Endodermal cell (in vitro differentiated cells): ENCODE measurements at places on chromosomes 16 and 17.
A peak's percentile ranks its signal among the peaks of the same experiment; 100 is the strongest.

DNA sequence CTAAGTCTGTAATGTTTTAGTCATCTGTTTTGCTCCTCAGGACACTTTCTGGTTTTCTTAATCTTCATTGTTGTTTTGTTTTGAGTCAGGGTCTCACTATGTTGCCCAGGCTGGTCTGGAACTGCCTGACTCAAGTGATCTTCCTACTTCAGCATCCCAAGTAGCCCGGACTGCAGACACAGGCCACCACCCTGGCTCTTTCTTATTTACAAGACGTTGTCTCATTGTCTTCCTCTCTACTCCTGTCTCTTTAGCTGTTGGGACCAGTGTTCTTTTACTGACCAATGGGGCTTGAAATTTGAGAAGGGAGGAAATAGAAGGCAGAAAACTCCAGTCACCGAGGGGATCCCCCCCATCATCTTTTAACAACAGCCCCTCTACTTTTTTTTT is 1.2 kb downstream of the SCPEP1 start:
- H3K36me3 ChIP-seq, result no peaks in the 10 kb centered on the region
- H3K27ac ChIP-seq, result no peak overlapping the region
- peak; percentile 55 for DNase-seq
- peak overlapping the region; percentile 85 for H3K4me3 ChIP-seq

GRCh38 chr16:27154705-27155521 is 48.4 kb upstream of the KDM8 start:
- DNase-seq, result peak; percentile 91
- no peak overlapping the region for H3K4me3 ChIP-seq

DNA sequence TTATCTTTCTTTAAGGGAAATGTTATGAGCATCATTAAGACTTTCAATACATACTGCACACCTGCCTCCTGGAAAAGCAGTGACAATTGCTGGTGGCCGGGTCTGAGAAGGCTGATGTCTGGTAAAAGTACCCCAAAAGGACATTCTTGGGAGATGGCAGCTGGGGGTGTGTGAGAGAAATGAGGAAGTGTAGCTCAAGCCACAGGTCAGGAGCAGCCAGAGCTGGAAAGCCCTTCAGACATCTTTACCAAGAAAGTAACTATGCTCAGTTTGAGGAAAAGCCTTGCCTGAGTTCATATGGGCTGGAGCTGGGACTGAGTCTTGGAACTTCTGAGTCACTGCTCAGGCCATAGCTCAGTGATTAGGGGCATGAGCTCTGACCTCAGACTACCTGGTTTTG is 94.7 kb upstream of the N4BP1 start:
- no peak for DNase-seq
- no peak overlapping the region for H3K4me3 ChIP-seq
- no peaks in the 10 kb centered on the region for H3K4me1 ChIP-seq

DNA sequence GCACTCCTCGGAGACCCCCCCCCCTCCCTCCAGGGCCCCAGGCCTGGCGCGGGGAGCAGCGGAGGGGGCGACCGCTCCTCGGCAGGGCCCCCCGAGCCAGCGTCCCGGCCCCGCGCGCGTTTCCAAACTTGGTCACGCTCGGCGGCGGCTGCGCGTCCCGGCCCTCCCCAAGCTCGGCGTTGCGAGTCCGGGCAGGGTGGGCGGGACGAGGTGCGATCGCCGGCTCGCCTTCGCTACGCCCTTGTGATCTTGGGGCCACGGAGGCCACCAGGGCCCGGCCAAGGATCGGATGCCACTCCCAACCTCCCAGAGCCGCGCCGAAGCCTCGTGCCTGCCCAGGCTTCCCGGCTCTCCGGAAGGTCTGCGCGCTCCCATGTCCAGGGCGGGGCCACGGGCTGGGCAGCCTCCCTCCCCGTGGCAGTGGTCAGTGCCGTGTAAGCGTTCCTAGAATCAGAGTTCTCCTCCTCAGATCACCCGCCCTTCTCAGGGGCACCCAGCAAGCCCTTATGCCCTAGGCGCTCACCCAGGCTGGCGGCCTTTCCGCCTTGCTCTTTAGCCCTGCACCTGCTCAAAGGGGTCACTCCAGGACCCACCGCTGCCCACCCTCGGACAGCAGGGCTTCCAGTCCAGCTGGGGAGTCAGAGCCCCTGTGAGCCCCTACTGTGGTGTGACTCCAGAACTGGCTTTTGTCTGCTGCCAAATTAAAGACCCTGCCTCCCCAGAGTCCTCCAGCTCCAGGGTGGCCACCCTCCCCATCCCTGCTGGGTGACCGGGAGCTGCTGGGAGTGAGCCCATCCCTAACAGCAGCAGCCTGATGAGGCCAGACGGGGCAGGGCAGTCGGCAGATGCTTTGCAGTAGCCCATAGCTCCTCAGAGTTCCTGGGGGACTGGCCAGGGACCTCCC is 12.2 kb upstream of the MRPS23 start:
- peak; percentile 85 for DNase-seq
- H3K4me3 ChIP-seq, result peak overlapping the region; percentile 79
- H3K27me3 ChIP-seq, result no peaks in the 10 kb centered on the region
- H3K4me1 ChIP-seq, result peaks cover 13% of the 10 kb centered on the region
- H3K27ac ChIP-seq, result no peak overlapping the region

GRCh38 chr17:82961366-82962162 is 117.8 kb upstream of the METRNL start:
- no peak for DNase-seq
- no peaks in the 10 kb centered on the region for H3K4me1 ChIP-seq
- peaks cover 2% of the 10 kb centered on the region for H3K36me3 ChIP-seq
- no peak overlapping the region for H3K27ac ChIP-seq

DNA sequence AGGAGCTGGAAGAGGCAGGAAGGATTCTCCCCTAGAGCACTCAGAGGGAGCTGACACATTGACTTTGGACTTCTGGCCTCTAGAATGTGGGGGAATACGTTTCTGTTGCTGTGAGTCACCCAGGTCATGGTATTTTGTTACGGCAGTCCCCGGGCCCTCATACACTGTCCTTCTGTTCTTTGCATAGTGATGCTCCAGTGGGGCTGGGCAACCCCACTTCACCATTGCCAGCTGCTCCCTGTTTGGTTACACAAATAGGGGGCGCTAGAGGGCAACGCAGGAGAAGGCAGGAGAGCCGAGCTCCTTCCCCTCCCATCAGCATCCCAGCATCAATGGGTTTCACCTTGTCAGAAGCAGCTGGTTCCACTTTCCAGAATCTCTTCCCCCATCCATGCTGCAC is 257.7 kb upstream of the FOXF1 start:
- DNase-seq, result peak; percentile 91
- H3K36me3 ChIP-seq, result no peaks in the 10 kb centered on the region
- H3K27me3 ChIP-seq, result peaks cover 19% of the 10 kb centered on the region
- no peaks in the 10 kb centered on the region for H3K4me1 ChIP-seq

DNA sequence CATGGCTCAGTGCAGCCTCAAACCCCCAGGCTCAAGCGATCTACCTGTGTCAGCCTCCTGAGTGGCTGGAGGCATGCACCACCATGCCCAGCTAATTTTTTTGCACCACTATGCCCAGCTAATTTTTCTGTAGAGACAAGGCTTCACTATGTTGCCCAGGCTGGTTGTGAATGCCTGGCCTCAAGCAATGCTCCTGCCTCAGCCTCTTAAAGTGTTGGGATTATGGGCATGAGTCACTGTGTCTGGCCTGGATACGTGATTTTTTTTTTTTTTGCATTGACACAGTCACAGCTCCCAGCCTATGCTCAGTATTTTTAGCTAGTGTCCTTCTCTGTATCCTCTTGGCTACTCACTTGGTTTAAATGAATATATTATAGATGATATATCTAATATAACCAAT is 377.0 kb upstream of the TNRC6C start:
- H3K27me3 ChIP-seq, result no peaks in the 10 kb centered on the region
- H3K36me3 ChIP-seq, result no peaks in the 10 kb centered on the region
- DNase-seq, result peak; percentile 10
- no peak overlapping the region for H3K27ac ChIP-seq
- H3K4me1 ChIP-seq, result no peaks in the 10 kb centered on the region

- H3K27ac ChIP-seq, result no peak overlapping the region
- DNase-seq, result no peak
- H3K4me3 ChIP-seq, result no peak overlapping the region
- H3K4me1 ChIP-seq, result no peaks in the 10 kb centered on the region
- H3K27me3 ChIP-seq, result no peaks in the 10 kb centered on the region
- H3K36me3 ChIP-seq, result no peaks in the 10 kb centered on the region
Measured at GRCh38 chr17:5608399-5609112, 24.2 kb upstream of the NLRP1 start.

DNA sequence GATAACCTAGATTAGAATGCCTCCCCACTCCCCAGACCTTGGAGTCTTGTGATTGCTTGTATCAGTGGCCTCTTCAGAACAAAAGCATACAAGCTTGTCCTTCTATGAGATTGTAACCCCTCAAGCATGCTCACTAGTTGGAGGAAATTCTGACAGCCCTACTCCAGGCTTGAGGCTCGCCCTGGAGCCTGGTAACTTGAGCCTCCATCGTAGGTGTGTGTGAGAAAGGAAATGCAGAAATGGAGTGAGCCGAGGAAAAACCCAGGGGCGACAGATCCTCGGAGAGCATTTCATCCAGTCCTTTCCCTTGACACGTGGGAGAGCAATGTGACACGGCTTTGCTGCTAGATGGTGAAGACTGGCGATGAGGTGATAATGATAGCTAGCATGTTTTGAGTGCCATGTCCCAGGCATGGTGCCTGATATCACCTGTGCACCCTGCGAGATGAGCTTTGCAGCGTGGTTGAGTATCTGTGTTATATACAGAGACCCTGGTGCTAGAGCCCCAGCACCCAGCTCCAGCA is 31.2 kb downstream of the GNAO1 start:
- no peak overlapping the region for H3K27ac ChIP-seq
- H3K4me1 ChIP-seq, result no peaks in the 10 kb centered on the region
- no peaks in the 10 kb centered on the region for H3K36me3 ChIP-seq
- DNase-seq, result no peak

DNA sequence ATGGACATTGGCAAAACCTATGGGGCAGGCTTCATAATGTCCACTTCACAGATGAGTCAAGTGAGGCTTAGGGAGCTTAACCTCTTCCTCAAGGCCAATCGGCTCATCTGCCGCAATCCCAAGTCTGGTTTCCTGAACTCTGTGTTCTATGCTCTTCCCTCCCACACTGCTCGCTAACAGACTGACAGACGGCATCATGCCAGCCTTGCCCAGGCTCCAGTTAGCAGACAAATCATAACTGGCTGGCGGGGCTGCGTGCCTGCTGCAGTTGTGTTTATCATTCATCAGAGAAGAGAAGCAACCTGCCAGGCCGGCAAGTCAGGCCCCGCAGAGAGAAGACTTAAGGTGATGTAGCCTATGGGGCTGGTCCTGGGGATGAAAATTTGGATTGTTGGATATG is 216.2 kb upstream of the ASIC2 start:
- no peak for DNase-seq
- H3K4me3 ChIP-seq, result no peak overlapping the region
- H3K27me3 ChIP-seq, result no peaks in the 10 kb centered on the region
- no peak overlapping the region for H3K27ac ChIP-seq

DNA sequence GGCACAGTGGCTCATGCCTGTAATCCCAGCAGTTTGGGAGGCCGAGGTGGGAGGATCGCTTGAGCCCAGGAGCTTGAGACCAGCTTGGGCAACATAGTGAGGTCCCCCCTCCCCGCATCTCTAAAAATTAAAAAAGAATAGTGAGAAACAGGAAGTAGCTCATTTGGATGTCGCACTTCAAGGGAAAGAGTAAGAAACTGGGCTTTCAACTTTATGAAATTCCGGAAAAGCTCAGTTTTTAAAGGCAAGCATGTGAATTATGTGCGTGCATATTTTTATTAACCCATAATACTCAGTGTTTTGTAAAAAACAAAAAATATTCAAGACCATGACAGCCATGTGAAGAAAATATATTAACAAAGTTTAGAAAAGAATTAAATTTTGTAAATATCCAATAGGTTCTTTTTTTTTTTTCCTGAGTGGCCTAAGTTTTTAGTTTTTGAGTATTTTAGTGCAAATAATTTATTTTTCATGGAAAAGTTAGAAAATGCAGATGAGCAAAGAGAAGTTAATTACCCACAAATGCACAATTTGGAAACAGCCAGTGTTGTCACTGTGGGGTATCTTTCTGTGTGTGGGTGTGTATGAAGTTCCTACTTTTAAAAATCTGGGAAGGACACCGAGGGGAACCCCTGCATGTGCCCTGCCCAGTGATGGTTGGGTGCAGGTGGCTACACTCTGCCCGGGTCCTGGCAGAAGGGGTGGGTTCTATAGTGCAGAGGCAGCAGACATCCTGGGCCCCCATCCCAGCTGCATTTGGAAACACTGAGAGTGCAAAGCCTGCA is 40.0 kb downstream of the CIBAR2 start:
- no peak overlapping the region for H3K4me3 ChIP-seq
- DNase-seq, result no peak
- H3K4me1 ChIP-seq, result no peaks in the 10 kb centered on the region
- H3K27ac ChIP-seq, result no peak overlapping the region
- no peaks in the 10 kb centered on the region for H3K27me3 ChIP-seq

DNA sequence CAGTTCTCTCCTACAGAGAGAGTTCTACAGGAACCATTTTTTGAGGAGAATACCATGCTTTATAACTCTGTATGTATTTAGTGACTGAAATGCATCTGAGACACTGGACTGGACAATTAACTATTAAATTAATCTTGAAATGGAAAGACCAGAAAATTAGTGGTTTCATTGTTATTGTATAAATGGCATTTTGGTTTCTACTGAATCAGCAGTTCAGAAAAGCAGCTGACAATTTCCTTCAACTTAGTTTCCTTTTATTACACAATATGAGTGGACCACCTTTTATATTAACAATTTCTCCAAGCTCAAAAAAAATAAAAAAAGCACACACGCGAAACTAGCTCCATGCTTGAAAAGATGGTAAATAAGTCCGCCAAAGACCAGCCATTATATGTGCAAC is 66.1 kb upstream of the SLC12A3 start:
- H3K36me3 ChIP-seq, result peaks cover 8% of the 10 kb centered on the region
- no peak overlapping the region for H3K27ac ChIP-seq
- DNase-seq, result no peak
- H3K4me1 ChIP-seq, result no peaks in the 10 kb centered on the region
- H3K27me3 ChIP-seq, result no peaks in the 10 kb centered on the region

DNA sequence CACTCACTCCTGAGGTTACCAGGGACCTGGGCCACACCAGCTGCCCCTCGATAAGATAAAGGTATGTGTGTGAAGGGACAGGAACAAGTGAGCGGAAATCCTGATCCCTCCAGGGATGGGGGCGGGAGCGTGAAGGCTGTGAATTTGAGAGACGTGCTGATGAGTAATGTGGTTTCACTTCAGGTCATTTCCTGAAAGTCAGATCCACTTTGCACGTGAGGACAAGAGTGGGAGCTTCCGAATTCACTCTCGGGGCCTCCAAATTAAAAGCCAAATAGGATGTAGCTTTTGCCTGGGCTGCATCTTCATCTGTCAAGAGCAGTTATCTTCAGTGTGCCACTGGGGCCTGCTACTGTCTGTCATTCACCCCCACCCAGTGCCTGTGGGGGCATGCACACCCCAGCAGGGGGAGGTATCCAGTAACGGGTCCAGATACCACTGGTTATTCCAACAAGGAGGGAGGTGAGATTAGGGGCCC is 87.4 kb upstream of the LHX1 start:
- no peak overlapping the region for H3K27ac ChIP-seq
- DNase-seq, result peak; percentile 91
- H3K36me3 ChIP-seq, result no peaks in the 10 kb centered on the region
- no peak overlapping the region for H3K4me3 ChIP-seq

- no peaks in the 10 kb centered on the region for H3K27me3 ChIP-seq
- H3K36me3 ChIP-seq, result no peaks in the 10 kb centered on the region
- DNase-seq, result no peak
- no peaks in the 10 kb centered on the region for H3K4me1 ChIP-seq
- no peak overlapping the region for H3K4me3 ChIP-seq
Measured at GRCh38 chr17:22128723-22129122, 436.4 kb downstream of the KCNJ18 start.
